GM04503 (cell line): ENCODE measurements at places on chromosomes 3 and 15.

- DNase-seq = no peak
Measured at GRCh38 chr3:177646749-177647148, 449.5 kb upstream of the TBL1XR1 start.

- DNase-seq = peak; percentile 16
Measured at GRCh38 chr3:152779653-152780052, 55.3 kb upstream of the P2RY1 start.

DNA sequence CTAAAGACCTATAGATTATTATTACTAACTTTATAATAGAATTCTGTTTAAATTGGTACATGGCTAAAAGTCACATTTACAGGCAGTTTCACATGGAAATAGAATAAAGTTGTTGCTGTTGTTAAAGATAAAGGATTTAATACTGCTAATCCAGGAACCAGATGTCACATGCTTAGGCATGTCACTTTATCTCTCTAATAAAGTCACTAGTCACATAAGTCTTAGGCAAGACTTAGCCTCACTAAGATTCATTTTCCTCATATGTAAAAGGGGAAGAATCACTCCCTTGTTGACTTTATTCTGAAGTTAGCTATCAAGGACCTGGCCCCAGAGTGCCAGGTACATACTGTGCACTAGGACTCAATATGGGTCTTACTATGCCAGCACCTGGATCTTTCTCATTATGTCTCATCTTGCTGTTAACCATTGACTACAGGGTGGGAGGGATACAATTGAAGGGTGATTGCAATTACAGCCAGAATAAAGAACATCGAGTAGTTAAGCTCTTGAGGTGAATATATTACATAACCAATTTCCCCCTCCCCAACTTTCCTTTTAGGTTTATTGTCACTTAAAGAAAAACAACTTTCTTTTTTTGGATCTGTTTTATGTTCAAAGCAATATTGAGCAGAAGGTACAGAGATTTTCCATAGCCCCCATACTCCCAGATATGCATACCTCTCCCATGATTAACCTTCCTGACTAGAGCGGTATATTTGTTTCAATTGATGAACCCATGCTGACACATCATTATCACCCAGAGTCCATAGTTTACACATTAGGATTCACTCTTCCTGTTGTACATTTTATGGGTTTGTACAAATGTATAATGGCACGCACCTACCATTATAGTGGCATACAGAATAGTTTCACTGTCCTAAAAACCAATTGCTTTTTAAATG lies 36.6 kb downstream of the LNP1 start:
- no peak for DNase-seq

DNA sequence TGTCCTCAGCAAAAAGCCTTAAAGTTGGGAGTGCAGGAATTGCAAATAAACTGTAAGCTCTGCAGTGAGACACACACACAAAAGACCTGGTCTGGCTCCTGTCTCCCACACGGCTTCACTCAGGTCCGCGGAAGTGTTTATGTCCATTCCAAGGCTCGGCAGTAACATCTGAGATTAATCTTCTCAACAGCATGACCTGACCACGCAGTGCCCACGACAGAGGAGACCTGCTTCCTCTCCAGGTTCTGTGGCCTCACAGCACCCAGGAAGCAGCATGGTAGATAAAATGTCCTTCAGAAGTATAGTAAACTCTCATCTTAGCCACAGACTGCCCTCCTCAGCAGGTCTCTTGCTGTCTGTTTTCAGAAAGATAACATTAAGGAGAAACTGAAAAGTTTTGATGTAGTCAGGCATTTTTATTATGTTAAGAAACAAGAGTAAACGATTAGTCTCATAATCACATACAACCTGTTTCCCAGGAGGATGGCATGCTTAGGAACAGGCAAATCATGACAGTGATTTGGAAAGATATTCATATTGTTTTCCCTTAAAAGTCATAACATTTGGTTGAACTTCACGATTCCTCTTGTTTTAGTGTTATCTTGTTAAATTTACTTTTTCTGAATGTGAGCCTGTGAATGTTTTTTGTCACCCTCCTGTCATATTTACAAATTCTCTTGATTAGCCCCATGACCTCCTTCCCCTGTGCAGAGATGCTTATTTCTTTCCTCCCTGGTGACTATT lies 34.6 kb downstream of the CD200R1L start:
- no peak for DNase-seq

DNA sequence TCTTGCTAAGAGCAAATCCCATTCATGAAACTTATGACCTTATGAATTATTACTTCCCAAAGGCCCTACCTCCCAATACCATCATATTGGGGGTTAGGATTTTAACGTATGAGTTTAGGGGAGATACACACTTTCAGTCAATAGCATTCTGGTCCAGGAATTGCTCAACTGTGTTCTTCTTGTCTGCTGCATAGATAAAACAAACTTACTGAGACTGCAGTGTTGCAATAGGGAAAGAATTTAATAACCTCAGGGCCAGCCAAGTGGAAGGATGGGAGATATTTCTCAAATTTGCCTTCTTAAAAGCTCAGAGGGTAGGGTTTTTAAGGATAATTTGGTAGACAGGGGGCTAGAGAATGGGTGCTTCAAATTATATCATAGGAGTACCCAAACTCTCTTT lies 625.8 kb downstream of the OTOL1 start:
- peak; percentile 10 for DNase-seq

- no peak for DNase-seq
Measured at GRCh38 chr3:82293867-82294266, 532.4 kb upstream of the GBE1 start.

DNA sequence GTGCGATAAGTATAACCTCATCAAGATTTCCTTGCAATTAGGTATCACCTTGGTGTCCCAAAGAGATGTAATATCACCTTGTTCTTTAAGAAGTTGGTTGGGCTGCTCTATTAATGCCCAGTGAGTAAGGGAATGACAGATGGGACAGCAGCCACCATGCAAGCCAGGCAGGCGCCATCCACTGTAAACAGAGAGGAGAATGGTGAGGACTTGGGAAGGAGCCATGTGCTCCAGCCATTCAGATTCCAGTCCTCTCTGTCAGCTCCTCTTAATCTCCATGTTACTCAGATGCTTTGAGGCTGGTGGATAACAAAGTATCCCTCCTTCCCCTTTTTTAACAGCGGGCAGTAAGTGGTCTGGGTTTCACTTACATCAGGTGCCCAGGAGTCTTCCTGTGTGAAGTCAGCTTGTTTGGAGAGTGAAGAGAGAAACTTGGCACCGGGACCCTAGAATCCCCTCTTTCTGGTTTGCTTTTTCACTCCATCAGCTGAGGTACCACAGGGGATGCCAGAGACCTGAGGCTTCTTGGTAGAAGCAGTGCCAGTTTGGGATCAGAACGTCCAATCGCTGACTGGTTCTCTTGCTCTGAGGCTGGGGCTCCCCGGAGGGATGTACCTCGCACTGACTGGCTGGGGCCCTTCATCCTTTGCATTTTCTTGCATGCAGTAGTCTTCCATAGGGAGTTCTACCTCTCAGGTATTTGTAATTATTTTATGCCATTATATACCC lies 29.5 kb downstream of the SLCO3A1 start:
- DNase-seq = no peak

DNA sequence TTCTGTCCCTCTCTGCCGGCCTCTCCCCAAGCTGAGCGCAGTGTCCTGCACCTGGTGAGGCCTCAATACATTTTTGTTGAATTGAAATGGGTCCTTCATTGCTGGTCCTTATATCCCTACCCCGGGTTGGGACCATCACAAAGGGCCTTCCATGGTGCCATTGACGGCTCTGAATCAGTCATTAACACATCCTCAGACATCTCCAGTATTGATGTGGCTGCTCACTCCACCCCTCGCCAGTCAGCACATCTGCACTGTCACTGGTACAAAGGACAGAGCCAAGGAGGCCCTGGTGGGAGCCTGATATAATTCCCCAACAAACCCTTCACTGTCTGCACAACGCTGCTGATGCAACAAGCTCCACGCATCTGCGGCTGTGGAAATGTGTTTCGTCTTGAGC lies 191.6 kb upstream of the TOPAZ1 start:
- no peak for DNase-seq

DNA sequence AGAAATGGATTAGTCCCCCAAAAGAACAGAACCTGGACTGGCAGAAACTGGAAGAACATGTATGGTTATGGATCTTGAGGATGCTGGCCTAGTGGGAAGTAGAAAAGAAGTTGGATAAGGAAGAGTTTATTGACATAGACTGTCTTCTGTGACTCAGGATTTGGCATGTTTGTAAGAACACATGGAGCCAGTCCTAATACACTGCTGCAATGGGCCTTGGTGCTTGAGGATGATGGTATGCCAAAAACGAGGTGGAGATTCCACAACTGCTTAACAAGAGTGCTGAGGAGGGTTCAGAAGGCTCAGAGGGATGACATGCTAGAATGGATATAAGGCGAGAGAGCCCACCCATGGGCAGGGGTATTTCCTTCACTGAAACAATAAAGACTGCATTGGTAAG lies 22.4 kb downstream of the LZTFL1 start:
- DNase-seq = no peak

GRCh38 chr3:45180051-45180450 lies 33.9 kb upstream of the CDCP1 start:
- DNase-seq = no peak

DNA sequence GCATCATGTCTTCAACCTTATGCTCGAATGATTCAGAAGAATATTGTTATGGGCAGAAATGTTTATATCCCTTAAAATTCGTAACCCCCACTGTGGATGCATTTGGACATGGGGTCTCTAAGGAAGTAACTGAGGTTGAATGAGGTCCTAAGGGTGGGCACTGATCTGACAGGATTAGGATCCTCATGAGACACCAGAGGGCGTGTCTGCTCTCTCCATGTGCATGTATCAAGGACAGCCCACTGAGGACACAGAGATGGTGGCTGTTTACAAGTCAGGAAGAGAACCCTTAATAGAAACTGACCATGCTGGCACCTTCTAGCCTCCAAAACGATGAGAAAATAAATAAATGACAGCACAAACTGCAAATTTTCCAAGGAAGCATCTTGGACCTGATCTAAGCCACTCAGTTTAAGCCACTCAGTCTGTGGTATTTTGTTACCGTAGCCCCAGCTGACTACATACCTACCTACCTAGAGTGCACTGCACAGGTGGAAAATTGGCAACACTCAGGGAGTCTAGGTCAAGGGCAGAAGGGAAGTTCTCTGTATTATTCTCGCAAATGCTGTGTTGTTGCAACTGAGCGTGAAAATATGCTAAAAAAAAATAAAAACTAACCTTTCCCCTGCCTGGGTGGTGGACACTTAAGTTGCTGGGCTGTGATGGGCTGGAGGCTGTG lies 126.6 kb downstream of the TJP1 start:
- DNase-seq = no peak

DNA sequence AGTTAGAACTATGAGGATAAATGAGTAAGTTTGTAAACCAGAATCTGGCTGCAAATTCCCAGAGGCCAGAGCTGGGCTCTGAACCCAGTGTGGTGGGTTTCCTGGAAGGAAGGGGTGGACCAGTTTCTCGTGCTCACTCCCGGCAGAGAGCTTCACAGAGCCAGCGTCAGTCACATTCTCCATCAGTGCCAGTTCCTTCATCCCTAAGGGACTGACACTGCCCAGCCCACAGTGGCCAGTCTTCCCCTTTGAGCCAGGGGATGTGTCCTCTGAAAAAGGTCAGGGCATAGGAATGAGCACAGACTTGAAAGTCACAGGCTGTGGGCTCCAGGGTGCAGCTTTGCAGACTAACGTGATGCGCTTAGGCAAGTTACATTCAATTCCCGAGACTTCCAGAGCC lies 135.8 kb upstream of the HACD2 start:
- no peak for DNase-seq

DNA sequence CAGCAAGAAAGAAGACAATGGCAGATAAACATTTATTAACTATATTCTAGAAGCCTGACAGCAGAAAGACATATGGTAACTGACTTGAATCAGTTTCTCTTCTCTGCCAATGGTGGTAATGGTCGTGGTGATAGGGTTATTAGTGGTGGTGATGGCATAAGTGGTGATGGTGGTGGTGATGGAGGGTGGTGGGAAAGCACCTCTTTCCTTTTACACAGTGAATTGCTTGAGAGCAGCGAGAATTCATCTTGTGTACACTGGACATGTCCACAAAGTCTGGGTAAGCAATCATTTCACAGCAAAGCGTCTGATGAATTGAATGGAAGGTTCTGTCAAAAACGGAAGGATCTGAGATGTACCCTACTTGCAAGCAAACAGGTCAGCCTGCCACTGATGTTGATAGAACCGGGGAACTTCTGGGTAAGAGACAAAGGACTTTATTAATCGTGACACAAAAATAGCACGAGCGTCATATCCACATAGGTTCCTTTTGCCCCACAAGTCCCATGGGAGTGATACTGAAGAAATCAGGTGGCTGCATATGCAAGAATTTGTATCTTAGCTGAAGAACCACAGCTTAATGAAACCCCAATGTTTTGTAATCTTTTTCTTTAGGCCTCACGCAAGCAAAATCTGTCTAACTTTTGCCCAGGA lies 23.5 kb upstream of the TBC1D5 start:
- no peak for DNase-seq

- DNase-seq = peak; percentile 45
Measured at GRCh38 chr3:109532257-109533216, 195.2 kb upstream of the DPPA4 start.

GRCh38 chr15:42037656-42038055 lies 16.8 kb upstream of the PLA2G4E start:
- no peak for DNase-seq

DNA sequence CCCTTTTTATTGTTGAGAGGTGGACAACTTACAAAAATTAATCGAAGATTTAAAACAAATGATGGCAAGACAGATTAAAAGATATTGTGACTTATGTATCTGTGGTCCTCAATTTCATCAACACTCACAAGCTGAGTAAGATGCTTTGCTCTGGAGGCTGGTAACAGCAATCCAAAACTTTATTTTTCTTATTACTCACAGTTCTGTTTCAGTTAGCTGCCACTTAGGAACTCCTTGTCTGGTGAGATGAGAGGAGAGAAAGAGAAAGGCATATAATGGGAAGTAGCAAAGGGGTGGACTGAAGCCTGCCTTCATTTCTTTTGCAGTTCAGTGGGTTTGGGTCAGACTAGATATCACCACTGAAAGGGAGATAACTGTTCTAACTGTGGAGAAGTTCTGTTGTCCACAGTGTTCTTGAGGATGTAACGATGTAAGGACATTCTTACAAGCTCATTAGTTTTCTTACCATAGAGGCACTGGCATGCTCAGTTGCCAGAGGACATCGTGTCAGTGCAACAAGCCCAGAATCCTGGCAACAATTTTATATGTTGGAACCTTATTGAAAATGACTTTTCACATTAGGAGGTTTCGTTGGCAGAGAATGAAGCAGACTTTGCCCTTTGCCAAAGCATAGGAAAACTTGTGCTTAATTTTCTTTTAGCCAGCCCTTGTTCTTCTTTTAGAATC lies 93.6 kb downstream of the PLCL2 start:
- no peak for DNase-seq
